Motor neuron (in vitro differentiated cells): ENCODE measurements at places on chromosomes 13 and 19. TPM values are rescaled to one million over a fixed set of nuclear protein-coding genes. Genes with fewer than 3 reads are reported as not detected.

DHDH gene
- total RNA-seq, result 0.27 and 0.33 TPM in 2 replicates

DNA sequence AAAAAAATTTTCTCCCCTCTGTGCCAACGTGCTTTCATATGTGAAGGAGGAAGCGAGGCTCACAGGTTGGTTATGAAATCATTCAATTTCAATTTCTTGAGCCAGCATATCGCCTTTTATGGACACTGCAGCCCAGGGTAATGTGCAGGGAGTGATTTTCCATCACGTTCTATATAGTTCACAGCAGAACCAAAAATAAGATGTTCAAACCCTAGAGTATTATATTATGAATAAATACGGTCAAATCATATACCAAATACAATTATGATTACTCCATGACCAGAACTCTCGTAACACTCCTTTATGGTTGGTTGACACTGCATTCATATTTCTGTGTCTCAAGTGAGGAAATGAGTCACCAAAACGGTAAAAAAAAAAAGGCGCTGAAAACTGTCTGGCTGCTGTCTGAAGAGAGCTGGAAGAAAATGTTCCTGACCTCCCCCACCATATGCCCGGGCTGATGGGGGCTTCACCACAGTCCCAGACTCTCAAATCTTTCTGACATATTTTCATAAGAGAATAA lies 75.8 kb upstream of the UBAC2 start:
- peak; percentile 85 for ATAC-seq

DNA sequence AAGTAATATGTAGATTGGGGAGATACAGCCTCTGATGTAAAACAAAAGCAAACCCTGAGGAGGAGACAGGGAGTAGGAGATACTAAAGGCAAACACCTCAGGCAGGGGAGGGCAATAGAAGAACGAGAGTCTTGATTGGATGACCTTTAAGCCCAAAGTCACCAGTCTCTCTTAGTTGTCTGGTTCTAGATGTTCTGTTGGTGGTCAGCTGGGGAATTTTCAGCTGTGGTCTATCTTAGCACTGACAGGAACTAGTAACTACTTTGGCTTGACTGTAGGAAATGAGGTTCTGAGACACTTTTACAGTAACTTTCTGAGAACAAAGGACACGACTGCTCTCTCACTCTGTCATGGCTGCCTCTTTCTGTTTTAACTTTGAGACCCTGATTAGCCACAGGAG lies 290.7 kb upstream of the MIR17HG start:
- no peak for ATAC-seq

DNA sequence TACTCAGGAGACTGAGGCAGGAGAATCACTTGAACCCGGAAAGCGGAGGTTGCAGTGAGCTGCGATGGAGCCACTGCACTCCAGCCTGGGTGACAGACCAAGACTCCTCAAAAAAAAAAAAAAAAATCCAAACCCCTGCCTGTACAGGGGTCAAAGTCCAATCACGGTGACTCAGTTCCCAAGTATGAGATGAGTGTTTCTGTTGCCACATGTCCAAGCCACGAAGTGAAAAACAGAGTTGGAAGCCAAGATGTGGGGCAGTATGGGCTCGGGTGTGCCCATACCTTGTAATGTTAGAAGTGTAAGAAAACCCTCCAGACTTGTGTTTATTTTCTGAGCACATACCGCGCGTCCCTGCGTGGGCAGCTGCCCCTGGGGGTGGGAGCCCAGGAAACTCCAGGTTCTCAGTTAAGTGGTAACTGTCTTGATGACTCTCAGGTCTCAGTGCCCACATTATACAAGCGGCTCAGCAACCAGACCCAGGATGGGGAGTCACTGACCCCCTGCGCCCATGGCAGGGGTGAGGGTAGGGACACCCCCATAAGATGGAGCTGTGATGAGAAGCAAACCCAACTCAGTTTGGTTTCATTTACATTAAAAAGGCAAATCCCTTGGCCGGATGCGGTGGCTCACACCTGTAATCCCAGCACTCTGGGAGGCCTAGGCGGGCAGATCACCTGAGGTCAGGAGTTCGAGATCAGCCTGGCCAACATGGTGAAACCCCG lies 1.2 kb upstream of the GPX4 start:
- ATAC-seq, result no peak

- no peak for ATAC-seq
Measured at GRCh38 chr19:45070214-45070613, 6.1 kb downstream of the ZNF296 start.

GRCh38 chr19:43755256-43755801 lies 567 bp upstream of the SMG9 start:
- peak; percentile 14 for ATAC-seq

DNA sequence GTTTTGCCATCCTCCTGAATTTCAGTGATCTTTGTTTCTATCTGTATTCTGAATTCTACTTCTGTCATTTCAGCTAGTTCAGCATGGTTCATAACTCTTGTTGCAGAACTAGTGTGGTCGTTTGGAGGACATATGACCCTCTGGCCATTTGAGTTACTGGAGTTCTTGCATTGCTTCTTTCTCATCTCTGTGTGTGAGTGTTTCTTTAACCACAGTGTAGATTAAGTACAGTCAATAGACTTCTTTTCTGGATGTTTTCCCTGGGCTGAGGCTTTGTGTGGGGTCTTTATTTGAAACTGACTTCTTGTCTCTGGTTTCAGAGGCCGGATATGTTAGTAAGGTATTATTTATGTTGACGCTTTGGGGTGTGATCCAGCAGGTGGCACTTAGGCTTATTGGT lies 14.7 kb downstream of the IGFL2 start:
- ATAC-seq, result no peak

KASH5 gene
- 0.45 and 6.2 TPM in 2 replicates for total RNA-seq

DNA sequence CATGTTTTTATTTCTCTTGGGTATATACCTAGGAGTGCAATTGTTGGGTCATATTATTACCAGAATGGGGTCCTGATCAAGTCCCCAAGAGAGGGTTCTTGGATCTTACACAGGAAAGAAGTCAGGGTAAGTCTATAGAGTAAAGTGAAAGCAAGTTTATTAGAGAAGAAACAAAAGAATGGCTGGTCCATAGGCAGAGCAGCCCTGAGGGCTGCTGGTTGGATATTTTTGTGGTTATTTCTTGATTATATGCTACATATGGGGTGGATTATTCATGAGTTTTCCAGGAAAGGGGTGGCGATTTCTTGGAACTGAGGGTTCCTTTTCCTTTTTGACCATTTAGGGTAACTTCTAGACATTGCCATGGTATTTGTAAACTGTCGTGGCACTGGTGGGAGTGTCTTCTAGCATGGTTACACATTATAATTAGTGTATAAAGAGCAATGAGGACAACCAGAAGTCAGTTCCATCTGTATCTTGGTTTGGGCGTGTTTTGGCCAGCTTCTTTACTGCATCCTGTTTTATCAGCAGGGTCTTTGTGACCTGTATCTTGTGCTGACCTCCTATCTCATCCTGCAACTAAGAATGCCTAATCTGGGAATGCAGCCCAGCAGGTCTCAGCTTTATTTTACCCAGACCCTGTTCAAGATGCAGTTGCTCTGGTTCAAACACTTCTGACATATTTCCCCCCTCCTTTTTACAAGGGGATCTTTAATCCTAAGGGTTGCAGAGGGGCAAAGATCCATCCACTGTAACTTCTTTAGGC lies 41.1 kb downstream of the CEACAM1 start:
- ATAC-seq, result no peak

GRCh38 chr19:43752287-43752875 lies 2.4 kb downstream of the SMG9 start:
- no peak for ATAC-seq

DNA sequence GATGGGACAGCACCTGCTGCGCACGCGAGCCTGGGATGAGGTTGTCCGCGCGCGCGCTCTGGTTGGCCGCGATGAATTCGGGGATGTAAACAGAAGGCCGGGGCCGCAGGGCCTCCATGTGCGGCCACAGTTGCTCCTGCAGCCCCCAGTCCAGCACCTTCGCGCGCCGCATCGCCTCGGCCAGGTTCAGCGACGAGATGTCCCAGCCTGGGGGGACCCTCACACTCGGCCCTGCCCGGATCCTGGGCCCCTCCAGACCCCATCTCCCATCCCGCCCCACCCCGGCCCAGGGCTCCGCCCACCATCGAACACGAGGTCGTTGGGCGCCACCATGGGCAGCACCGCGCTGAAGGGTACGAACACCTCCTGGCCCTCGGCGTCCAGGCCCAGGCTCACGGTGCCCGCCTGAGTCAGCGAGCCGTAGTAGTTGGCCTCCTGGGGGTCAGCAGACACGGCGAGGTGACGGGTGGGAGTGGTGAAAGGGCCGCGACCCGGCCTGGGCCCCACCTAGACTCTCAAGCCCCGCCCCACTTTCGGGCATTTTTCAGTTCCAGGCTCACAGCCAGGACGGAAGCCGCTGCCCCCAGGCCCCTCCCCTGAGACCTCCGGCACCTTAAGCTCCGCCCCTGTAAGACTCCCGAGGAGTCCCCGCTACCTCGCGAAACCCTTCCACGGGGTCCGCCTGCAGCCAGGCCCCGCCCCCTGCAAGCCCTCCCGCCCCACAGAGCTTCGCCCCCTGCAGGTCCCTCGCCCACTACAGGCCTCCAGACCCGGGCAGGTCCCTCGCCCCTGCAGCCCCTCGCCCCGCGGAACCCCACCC lies 1.1 kb downstream of the ISYNA1 start:
- peak; percentile 68 for ATAC-seq

DUS3L gene
- 15.5 and 19.7 TPM in 2 replicates for total RNA-seq

DNA sequence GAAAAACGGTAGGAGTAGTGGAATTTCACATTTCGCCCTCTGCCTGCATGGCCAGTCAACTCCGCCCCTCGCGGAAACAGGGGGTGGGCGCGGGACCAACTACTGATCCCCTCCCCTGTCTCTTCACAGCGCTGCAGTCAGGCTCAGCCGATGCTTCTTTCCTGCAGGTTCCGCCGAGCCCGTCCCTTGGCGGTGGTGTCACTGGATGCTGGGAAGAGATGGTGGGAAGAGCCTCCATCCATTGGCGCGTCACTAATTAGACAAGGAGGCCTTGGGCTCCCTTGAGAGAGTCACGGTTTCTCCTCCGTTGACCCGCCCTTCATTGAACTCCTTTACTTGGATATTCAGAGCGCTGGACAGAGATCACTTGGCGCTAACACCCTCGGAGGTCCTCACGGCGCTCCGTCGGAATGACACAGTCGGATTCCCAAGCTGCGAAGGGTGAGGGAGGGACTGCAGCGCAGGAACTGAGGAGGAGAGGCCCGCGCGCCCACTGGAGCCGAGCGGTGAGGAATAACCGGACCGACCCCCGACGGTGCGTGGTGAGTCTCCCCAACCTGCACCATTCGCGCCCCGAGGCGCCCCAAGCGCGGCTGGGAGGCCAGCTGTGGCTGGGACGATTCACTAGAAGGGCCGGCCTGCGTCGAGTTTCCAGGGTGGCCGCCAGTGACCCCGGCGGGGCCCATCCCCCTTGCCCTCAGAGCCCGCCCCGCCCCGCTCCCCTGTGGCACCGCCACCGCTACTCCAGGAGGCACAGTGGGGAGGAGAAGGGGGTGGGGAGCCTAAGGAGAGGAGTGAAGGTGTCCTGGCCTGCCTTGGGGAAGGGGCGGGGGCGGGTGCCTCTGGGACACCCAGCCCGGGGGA lies 11.2 kb upstream of the CEACAM21 start:
- peak; percentile 26 for ATAC-seq

DNA sequence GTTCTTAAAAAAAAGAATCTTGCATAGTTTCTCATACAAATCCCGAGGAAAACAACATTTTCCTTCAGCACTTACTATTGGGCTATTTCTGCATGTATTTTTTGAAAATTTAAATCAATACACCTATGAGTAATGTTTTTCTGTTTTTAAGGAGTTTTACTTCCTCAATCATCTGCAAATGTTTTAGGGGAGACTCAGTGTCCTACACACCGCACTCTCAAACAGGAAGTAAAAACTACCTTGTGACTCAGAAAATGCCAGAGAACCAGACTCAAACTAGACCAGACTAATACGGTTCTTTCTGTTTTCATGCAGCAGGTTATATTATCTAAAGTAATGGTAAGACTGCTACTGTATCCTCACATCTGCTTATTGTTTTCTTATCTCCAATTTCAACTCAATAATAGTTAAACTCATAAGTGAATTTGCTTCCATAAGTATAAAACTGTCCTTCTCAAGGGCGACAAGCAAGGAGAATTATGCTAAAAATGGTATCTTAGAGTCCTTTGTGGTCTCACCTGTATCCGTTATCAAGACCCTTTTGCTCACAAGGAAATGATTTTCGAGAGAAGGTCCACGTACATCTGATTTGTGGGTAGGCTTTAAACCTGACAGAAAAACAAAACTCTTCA lies 52.5 kb downstream of the FLT3 start:
- no peak for ATAC-seq

KRTDAP gene
- not detected in 2 replicates for total RNA-seq

GPC6 gene
- total RNA-seq, result 24.9 and 27.0 TPM in 2 replicates

DNA sequence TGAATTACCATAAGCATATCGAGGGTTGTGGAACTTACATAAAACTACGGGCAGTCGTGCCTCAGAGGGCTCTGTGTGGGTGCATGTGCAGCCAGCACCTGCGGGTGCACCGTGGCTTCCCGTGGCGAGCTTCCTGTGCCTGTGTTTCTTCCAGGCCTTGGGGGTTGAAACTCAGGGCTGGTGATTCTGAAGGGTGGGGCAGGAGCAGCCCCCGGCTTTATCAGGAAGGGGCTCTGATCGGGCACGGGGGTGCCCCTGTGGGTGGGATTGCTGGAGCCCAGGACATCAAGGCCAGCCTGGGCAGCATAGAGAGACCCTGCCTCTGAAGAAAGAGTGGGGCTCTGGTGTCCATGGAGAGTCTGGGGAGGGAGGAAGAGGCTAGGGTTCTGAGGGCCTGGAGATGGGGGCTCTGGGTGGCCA lies 11.1 kb downstream of the ATP4B start:
- no peak for ATAC-seq

GNA15 gene
- 0.58 and 1.3 TPM in 2 replicates for total RNA-seq

MIR17HG gene
- 8.9 and 9.7 TPM in 2 replicates for total RNA-seq

DNA sequence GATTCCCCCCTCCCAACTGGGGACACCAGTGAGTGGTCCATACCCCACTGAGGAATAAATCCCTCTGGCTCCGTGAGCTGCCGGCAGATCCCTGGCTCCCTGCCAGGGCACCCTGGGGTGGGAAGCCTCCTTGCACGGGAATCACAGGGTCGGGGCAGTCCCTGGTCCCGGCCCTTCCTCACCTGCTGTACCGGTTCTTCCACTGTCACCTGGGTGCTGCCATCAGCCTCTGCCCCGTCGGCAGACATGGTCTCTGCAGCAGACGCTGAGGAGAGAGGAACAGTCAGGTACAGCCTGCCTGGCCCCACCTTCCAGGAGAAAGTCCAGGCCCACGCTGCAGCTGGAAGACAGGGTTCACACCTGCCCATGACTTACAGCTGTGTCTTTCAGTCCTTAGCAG lies 6.3 kb downstream of the PLIN3 start:
- ATAC-seq, result no peak

GRCh38 chr19:1408300-1409203 lies 1.2 kb downstream of the DAZAP1 start:
- ATAC-seq, result peak; percentile 9

- ATAC-seq, result peak; percentile 59
Measured at GRCh38 chr19:3459089-3459881, 21.0 kb downstream of the SMIM24 start.
